ENCODE measurements at places on chromosomes 16 and 17. TPM values are rescaled to one million over a fixed set of nuclear protein-coding genes. Genes with fewer than 3 reads are reported as not detected.

DNA sequence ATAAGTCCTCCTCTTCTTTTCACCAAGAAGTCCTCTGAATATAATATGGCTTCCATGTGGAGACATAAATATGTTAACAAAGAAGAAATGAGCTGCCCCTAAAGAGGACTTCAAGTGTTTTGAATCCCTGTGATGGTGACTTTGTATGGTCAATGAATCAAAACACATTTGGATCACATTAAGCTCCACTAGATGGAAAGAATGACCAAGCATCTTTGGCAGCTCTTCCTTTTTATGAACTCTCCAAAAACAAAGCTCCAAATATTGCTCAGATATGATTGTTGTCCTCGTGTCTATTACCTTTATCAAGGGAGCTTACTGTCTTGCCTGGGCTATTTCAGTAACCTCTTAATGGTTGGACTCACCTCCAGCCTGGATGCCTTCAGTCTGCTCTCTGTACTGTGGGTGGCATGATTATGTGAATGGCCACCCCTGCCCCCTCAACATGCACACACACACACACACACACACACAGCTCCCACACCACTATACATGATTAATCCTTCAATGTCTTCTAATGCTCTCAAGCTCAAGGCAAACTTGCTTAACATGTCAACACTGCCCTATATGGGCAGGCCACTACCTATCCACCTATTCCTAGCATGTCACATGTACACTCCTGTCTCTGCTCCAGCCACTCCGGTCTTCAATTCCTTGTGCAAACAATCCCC, 346.6 kb upstream of the SALL1 start:
- no peaks in the 10 kb centered on the region for H3K27me3 ChIP-seq
- no peak for DNase-seq
- no peak overlapping the region for H3K4me3 ChIP-seq
- no peaks in the 10 kb centered on the region for H3K36me3 ChIP-seq
- no peaks in the 10 kb centered on the region for H3K4me1 ChIP-seq

DNA sequence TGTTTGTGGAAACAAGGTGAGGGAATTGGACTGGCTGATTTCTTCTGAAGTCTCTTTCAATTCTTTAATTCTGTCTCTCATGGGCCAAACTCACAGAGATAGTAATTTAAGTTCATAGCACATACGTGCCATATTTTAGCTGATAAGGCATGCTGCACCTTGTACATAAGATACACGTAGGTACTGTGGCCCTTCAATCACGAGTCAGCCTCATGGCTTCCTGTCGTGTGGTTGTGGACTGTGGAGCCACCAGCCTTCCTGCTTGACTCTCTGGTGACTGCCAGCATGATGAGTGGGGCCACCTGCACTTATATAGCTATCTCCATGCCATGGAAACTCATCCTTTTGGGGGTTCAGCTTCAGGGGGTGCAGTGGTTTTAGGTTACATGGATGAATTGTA, 25.1 kb downstream of the KSR1 start:
- H3K4me1 ChIP-seq = peaks cover 40% of the 10 kb centered on the region
- peaks cover 2% of the 10 kb centered on the region for H3K36me3 ChIP-seq
- no peak overlapping the region for H3K4me3 ChIP-seq
- no peaks in the 10 kb centered on the region for H3K27me3 ChIP-seq
- H3K27ac ChIP-seq = peak overlapping the region; percentile 31
- no peak for DNase-seq

DNA sequence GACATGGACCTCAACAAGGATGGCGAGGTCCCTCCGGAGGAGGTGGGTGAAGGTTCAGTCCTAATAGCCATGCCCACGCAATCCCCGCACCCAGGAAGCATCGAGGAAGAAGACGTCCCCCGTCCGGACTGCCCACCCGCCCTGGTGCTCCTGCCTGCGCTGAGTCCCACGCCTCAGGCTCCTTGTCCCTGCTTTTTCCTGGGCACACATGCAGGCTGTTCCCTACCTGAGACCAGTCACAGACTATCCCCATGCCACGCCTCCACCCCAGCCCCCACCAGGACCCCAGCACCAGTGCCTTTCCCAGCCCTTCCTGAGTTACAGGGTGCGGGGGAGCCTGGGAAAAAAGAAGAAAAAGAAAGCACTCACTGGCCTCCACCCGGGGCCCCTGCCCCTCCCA, 9.0 kb downstream of the FKBP10 start:
- no peak overlapping the region for H3K4me3 ChIP-seq
- H3K4me1 ChIP-seq = peaks cover 1% of the 10 kb centered on the region
- no peak overlapping the region for H3K27ac ChIP-seq
- no peaks in the 10 kb centered on the region for H3K27me3 ChIP-seq
- peaks cover 15% of the 10 kb centered on the region for H3K36me3 ChIP-seq
- no peak for DNase-seq

DNA sequence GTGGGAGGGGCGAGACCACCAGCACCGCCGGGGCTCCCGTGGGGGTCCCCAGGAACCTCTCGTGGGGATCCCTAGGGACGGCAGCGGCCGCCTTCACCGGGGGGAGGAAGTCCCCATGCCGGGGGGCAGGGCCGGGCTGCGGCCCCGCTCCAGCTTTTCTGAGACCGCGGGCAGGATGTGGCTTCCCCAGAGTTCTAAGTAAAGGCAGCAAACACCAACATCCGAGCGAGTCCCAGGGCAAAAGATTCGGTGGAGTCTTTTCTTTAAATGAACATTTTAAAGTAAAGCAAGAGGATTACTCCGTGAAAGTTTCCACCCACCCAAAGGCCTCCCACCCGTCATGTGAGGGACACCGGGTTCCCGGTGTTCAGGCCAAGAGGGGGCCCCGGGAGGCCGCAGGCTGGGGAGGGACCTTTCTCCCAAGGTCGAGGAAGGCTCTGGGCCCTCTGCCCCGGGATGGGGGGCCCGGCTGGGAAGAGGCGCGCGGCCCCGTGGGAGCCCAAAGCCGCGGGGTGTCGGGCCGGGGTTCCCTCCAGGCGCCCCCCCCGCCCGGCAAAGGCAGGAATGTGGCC, 137.2 kb upstream of the RPH3AL start:
- H3K36me3 ChIP-seq = no peaks in the 10 kb centered on the region
- H3K4me3 ChIP-seq = peak overlapping the region; percentile 77
- peaks cover 9% of the 10 kb centered on the region for H3K4me1 ChIP-seq
- H3K27ac ChIP-seq = peak overlapping the region; percentile 27

DNA sequence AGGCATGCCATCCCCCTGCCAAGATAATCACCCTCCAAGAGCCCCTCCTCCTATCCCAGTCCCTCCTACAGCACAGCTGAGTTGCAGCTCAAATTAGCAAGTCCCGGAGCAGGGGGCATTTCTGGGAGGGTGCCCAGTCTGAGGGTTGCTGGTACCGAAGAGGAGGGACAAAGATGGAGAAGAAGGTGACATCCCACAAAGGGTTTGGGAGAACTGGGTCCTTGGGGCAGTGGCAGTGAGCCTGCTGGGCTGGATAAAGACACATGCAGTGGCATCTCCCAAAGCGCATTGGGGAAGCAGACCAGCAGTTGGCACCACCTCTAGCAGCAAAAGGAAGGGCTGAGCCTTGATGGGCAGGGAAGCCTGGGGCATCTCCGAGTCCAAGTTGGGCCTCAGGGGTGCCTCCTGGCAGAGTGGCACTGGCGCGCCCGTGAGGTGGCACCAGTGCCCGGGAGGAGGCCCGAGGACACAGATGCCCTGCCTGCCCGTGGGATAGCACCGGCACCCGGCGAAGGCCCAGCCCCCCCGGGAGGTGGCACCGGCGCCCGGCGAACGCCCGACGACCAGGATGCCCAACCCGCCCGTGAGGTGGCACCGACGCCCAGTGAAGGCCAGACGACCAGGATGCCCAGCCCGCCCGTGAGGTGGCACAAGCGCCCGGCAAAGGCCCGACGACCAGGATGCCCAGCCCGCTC, 622 bp downstream of the TOM1L2 start:
- no peaks in the 10 kb centered on the region for H3K27me3 ChIP-seq
- peak overlapping the region; percentile 90 for H3K4me3 ChIP-seq
- H3K36me3 ChIP-seq = no peaks in the 10 kb centered on the region

DNA sequence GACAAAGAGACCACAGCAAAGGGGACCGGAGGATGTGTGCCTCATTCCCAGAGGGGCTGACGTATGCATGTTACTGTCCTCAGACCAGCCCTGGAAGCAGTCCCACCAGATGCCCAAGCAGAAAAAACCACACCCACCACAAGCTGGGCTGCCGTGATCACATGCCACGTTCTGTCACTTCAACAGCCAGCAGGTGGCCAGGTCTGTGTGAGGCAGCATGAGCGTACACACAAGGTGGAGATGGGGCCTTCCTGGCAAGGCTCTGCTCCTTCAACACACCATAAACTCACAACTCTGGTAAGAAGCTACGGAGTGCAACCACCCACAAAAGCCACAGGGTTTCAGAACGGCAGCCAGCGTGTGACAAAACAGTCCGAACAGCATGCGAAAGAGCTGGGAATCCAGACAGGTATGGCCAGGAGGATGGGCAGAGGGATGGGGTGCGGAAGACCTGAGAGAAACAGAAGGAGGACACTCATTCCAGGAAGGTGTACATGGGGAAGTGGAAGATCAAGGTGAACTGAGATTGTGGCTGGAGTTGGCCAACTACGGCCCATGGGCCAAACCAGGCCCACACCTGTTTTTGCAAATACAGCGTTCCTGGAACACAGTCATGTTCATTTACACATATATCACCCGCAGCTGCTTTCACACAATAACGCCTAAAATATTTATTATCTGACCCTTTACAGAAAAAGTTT, 27.9 kb downstream of the MBTPS1 start:
- peaks cover 54% of the 10 kb centered on the region for H3K36me3 ChIP-seq
- no peaks in the 10 kb centered on the region for H3K4me1 ChIP-seq
- no peaks in the 10 kb centered on the region for H3K27me3 ChIP-seq

GRCh38 chr17:65065906-65066305, 9.4 kb upstream of the GNA13 start:
- H3K36me3 ChIP-seq = no peaks in the 10 kb centered on the region
- H3K4me1 ChIP-seq = peaks cover 15% of the 10 kb centered on the region
- H3K4me3 ChIP-seq = no peak overlapping the region
- no peak for DNase-seq

- H3K4me3 ChIP-seq = no peak overlapping the region
- H3K27me3 ChIP-seq = no peaks in the 10 kb centered on the region
- no peak for DNase-seq
- H3K27ac ChIP-seq = no peak overlapping the region
Observed at GRCh38 chr17:80847496-80848230, 144.0 kb upstream of the CHMP6 start.

- H3K4me1 ChIP-seq = no peaks in the 10 kb centered on the region
- H3K4me3 ChIP-seq = no peak overlapping the region
- H3K27me3 ChIP-seq = peaks cover 2% of the 10 kb centered on the region
- H3K36me3 ChIP-seq = no peaks in the 10 kb centered on the region
Observed at GRCh38 chr17:31466096-31466760, 74.8 kb downstream of the RAB11FIP4 start.

GRCh38 chr16:35140293-35140986, 1681.0 kb downstream of the TP53TG3F start:
- H3K27me3 ChIP-seq = no peaks in the 10 kb centered on the region
- H3K4me3 ChIP-seq = no peak overlapping the region
- no peaks in the 10 kb centered on the region for H3K4me1 ChIP-seq
- H3K27ac ChIP-seq = no peak overlapping the region

DNA sequence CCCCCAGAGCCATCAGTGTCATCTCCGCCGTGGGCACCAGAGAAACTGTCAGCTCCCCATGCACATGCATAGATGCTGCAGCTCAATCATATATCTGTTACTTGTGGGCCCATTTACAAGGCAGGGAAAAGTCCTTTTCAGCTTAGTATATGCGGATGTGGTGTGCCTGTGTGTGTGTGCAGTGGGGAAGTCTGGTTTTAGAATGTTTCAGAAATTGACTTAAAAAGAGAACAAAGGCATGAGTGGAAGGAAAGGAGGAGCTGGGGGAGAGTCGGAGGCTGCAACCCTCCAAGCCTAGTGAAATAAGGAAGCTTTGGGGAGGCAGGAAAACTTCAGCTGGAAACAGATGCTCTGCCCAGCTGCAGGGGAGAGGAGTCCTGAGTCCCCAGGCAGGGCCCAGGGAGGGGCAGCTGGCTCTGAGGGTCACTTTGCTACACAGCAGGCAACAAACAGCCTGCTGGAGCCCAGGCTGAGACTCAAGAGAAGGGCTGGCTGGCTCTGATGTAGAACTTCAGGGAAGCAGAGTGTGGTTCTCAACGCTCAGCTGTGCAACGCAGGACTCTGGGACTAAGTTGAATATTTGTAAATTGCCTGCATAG, 11.1 kb upstream of the CD300LD start:
- no peak overlapping the region for H3K4me3 ChIP-seq
- no peaks in the 10 kb centered on the region for H3K36me3 ChIP-seq
- H3K4me1 ChIP-seq = peaks cover 9% of the 10 kb centered on the region
- no peak for DNase-seq

- H3K36me3 ChIP-seq = no peaks in the 10 kb centered on the region
- no peak for DNase-seq
- H3K4me1 ChIP-seq = peaks cover 2% of the 10 kb centered on the region
- peaks cover 11% of the 10 kb centered on the region for H3K27me3 ChIP-seq
- no peak overlapping the region for H3K27ac ChIP-seq
- H3K4me3 ChIP-seq = no peak overlapping the region
Observed at GRCh38 chr17:74918906-74919305, 4.1 kb downstream of the USH1G start.

DNA sequence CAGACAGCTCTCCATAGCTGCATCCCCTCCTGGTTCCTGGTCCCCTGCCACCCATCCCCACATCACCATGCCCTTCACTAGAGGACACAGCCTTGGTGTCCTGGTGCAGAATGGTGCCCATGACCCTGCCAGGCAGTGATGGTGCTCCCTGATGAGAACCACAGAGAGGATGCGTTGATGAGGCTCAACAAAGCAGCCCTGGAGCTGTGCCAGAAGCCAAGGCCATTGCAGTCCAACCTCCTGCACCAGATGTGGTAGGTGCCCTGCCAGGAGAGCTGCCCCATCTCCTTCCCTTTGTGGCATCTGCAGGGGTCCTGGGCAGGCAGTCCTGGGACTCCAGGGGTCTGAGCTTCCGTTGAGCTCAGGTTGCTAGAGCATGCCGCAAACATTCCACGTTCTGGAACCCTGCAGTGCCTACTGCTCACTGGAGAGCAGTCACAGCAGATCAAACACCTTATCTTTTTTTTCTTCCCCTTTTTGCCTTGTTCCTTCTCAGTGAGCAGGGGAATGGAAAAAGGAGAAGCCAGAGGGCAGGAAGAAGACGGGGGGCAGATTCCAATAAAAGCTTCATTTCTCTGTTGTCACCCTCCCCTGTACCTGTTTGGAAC, 5.3 kb upstream of the EPN3 start:
- peaks cover 28% of the 10 kb centered on the region for H3K27me3 ChIP-seq
- H3K4me3 ChIP-seq = no peak overlapping the region
- H3K27ac ChIP-seq = no peak overlapping the region
- DNase-seq = no peak

- peaks cover 12% of the 10 kb centered on the region for H3K36me3 ChIP-seq
- no peak overlapping the region for H3K4me3 ChIP-seq
- no peak overlapping the region for H3K27ac ChIP-seq
Observed at GRCh38 chr16:117379-118365, 20.8 kb downstream of the NPRL3 start.

GRCh38 chr17:61794792-61795191, 68.5 kb downstream of the BRIP1 start:
- no peaks in the 10 kb centered on the region for H3K4me1 ChIP-seq
- no peak for DNase-seq
- H3K27ac ChIP-seq = no peak overlapping the region
- peaks cover 16% of the 10 kb centered on the region for H3K36me3 ChIP-seq

The SPIRE2 gene
- total RNA-seq = 4.1 TPM

The KRTAP2-2 gene
- total RNA-seq = not detected

The ZG16B gene
- not detected for total RNA-seq

The MFSD6L gene
- not detected for total RNA-seq

The SLC6A2 gene
- not detected for total RNA-seq

The SPATA33 gene
- 18.3 TPM for total RNA-seq

The GPR142 gene
- not detected for total RNA-seq

The PPP1R1B gene
- total RNA-seq = 4.5 TPM

Data from osteocyte (in vitro differentiated cells).